ENCODE measurements at places on chromosomes 2 and 18.

DNA sequence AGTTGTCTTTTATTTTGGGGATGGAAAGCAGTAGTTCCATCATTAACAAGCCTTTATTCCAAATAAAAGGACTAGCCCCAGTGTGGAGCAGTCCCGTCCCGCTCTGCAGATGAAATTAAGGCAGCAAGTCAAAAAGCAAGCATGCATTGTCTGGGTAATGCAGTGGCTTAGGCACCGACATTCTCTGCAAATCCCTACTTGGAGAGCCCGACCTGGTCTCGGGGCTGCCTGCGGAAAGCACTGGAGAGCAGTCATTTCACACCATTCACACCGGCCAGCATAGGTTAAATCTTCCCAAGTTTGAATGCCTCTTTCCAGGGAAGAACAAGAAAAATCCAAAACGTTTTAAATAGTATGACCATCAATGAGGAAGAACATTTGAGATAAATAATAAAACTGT is 24.4 kb upstream of the RAB12 start:
- DNase-seq, result no peak

- peak; percentile 71 for DNase-seq
These were observed at the start of gene WNT10A for GRCh38 chr2:218880102-218880858. Gene WNT10A (plus strand): TSS chr2:218880852. CDS start chr2:218880996, 144 bp downstream.

DNA sequence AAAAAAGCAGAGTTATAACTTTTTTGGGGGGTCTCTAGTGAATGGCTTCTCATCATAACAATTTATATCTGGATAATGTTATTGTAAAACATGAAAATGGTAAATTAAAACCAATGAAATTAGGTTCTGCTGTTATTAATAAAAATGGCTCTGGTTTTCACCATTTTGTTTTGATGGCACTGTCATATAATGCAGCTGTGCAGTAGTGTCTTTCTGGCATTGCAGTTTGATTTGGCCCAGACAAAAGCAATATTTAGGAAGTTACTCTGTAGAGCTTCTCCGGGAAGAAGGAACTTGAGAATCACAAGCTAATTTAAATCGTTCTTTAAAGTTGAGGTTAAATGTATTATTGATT is 15.1 kb upstream of the NT5C1B start:
- no peak for DNase-seq

DNA sequence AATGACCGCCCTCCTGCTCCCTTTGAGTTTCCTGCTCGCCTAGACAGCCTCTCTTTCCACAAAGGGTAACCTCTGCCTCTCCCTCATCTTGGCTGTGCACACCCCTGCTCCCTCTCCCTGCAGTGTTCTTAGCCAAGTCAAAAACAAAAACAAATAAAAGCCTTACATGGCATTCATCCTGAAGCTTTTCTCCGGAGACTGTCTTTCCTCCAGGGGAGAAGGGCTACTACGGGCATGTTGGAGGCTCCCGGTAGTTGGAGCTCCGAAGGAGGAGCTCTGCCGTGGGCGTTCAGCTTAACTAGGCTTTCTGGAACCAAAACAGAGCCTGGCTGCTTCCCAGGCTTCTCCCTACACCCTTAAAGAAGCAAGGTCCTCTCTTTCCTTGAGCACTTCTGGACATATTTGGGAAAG is 104.2 kb downstream of the TPGS2 start:
- DNase-seq, result no peak

GRCh38 chr2:137644731-137645130 is 319.5 kb upstream of the HNMT start:
- no peak for DNase-seq

- no peak for DNase-seq
These were observed 118.1 kb upstream of the MSH6 start for GRCh38 chr2:47664817-47665216.

- DNase-seq, result no peak
These were observed 424.0 kb downstream of the RND3 start for GRCh38 chr2:150063432-150063889.

DNA sequence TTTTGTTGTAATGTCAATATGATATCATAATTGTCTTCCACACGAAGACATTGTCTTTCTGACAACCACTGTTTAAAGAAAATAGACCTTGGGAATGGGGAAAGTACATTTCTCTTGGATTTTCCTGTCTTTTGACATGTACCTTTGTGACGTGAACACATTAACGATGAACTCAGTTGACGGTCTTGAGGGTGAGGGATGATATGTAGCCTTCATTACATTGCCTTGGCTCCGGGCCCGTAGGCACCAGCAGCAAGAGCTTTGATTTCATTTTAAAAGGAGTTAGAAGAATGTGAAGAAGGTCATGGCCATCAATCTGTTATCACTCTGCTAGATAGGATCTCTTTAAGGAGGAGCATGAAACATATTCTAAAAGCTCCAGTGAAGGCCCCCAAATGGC is 80.9 kb downstream of the LYPD6B start:
- no peak for DNase-seq

- no peak for DNase-seq
These were observed 497.4 kb downstream of the CMPK2 start for GRCh38 chr2:6368281-6368680.

DNA sequence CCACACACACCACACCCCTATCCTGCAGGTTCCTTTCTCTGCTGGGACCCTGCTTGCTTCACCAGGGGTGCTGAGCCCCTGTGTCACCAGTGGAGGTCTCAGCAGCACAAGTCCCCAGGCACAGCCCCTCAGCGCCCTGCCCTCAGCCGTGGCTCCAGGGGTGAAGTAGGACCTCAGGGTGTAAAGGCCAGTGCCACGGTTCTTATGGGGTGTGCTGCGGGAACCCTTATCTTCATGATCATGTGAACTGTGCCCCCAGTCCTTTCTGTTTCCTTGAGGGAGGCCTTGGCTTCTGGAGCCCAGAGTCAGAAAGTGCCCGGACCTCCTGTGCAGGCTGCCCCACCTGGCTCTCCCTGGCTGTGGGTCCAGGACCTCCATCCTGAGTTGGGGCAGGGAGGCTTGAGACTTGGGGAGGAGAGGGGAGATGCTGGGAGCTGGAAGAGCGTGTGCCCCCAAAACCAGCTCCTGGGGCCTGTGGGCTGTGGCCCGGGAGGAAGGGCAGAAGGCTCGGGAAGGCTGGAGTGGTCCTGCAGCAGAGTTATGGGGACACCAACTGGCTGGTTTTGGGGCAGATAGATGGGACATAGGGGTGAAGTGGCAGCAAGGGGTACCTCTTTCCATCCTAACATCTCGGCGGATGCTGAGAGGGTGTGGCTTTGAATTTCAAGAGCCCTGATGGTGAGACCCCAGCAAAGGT is 20.2 kb upstream of the KLF11 start:
- no peak for DNase-seq

- no peak for DNase-seq
These were observed 98.5 kb upstream of the RIOK3 start for GRCh38 chr18:23354625-23355024.

GRCh38 chr2:103959174-103960128 is 894.5 kb upstream of the POU3F3 start:
- DNase-seq, result no peak

- no peak for DNase-seq
These were observed 217.0 kb downstream of the FIGN start for GRCh38 chr2:163518762-163519161.

- no peak for DNase-seq
These were observed 909 bp downstream of the ATP6V1C2 start for GRCh38 chr2:10722252-10722825.

DNA sequence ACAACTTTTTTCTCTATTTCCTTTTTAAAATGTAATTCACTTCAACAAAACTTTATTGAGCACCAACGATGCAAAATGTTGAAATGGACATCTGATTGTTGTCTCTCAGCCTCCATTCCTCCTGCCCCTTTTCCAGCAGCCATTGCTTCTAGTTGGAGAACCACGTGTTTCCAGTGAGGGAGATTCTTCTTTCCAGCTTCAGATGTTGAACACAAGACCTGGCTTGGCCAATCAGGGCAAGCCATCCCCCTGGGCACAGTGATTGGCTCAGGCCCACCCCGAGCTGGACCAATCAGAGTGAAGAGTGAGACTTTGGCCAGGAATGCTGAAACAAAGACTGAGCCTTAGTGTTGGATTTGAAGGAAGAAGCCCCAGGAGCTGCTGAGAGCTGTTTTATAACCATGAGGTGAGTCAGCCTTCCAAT is 59.0 kb downstream of the E2F6 start:
- DNase-seq, result no peak

DNA sequence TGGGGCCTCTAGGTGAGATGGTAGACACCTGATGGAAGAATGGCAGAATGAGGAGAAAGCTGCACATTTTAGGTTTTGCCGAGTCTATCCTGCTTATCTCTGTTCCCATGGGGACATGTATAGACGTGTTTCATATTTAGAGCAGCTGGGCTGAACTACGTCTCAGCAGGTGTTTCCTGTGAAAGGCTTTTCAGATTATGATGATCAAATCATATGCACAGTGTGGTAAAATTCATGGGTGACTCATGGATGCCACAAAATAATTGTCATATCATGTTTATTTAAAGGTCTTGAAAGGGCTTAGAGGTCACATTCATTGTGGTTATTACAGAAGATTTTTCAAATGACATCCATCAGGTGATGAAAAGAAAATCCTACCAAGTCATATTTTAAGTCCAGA is 90.5 kb downstream of the ICOS start:
- DNase-seq, result no peak

DNA sequence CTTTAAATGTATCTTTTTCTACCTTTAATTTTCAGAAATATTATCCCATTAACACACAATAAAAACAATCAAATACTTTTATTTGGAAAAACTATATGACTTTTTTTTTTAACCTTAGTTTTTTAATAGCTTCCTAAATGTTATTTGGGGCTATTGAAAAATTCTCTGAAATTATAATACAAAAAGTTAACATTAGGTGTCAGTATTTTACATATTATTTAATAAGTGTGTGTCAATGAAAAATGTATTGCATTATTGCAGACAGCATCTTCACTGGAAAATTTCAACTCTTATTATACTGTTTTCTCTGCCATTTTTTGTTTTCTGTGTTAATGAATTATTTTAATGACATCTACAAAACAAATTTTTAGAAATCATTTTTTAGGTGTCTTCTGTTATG is 51.1 kb upstream of the ARHGAP15 start:
- DNase-seq, result no peak

DNA sequence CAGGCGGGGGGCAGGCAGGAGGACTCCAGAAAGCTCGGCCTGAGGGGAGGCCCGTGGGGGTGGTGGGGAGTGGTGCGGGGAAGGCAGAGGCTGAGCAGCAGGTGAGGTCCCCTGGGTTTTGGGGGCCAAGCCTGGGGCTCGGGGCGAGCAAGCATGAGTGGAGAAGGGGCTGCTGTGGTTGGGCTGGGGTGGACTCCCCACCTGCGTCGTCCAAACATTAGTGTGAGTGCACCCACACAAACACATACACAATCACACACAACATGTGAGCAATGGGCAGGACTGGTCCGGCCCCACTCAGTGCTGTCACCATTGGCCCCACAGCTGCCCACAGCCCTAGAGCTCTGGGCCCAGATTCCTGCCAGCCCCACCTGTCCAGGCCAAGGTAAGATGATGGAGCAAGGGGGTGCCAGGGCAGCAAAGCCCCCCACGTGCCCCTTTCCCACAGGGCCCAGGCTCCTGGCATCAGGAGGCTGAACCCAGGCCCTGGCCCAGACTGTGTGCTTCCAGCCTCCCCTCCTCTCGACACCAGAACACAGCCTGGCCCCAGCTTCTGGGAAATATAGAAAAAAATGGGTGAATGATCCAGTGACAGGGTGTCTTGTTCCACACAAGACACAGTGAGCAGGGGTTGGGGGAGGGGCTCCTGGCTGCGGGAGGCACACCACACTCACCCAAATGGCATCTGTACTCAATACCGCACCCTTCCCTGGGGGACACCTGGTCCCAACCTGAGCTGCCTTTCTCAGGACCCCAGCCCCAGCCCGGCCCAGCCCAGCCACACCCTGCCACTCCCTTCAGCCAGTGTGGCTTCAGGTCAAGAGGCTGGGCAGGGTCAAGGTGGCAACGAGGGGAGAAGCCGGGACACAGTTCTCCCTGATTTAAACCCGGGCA is 463 bp upstream of the ALPP start:
- DNase-seq, result no peak

- no peak for DNase-seq
These were observed 159.7 kb upstream of the LRRTM1 start for GRCh38 chr2:80464275-80464674.

GRCh38 chr18:66235206-66235605 is 368.7 kb downstream of the CDH19 start:
- no peak for DNase-seq

DNA sequence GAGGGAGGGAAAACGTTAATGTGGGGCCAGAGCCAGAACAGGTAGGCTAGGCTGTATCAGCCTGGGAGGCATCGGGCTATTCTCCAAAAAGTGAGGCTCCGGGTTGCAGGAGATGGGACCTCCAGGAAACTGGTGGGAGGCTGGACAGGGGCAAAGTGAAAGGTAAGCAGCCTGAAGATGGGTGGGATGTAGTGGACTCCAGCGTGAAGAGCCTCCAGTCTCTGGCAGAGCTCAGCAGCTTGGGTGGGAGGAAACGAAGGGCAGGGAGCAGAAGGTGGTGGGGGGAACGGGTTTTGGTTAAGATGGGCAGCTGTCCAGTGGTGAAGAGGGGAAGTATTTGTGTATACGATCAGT is 3.1 kb upstream of the EMX1 start:
- DNase-seq, result no peak

- DNase-seq, result no peak
These were observed 745.9 kb upstream of the ACVR2A start for GRCh38 chr2:147098940-147099339.

DNA sequence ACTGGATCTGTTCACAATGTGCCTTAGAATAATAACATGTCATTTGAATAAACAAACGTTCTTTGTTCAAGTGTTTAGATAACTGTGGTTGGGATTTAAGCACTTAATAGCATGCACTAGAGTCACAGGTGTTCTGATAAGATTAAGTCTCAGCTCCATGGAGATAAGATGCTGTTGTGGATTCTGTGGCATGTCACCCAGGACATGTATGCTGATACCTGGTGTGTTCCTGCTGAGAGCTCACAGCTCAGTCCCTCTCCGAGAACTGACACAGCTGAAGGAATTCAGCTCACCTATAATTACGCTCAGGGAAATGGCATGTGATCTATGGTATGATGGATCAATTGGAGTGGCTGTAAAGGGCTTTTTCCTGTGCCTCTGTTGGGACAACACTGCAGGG is 75.4 kb upstream of the ST6GAL2 start:
- no peak for DNase-seq

DNA sequence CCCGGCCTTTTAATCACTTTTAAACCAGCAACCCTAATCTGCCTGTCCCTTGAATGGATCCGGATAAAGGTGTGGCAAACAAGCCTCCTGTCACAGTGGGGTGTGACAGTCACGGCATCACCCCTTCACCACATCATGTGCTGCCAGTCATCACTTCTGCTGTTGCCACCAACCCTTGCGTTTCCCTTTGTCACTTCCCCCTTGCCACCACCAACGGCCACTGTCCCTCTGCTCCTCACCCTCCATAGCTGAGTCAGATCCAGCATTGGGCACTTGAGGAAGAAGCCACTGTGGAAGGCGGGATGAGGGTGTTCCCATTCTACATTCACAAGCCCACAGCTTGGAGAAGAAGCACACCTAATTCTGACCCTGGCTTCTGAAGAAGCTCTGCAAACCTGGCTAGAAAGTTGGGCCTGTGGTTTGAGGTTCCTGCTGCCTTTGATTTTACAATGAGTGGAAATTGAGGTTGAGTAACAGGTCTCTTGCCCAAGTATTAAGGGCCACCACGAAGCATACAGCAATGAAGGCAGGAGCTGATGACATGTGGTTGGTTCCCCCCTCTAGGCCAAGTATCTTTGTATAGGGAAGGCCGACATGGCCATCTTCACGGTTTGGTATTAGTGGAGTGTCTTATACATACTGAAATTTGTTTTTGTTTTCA is 22.9 kb upstream of the DARS1 start:
- DNase-seq, result peak; percentile 61

GRCh38 chr2:129730979-129731378 is 248.5 kb upstream of the RAB6C start:
- no peak for DNase-seq
